ENCODE measurements at places on chromosomes 12 and 14.

DNA sequence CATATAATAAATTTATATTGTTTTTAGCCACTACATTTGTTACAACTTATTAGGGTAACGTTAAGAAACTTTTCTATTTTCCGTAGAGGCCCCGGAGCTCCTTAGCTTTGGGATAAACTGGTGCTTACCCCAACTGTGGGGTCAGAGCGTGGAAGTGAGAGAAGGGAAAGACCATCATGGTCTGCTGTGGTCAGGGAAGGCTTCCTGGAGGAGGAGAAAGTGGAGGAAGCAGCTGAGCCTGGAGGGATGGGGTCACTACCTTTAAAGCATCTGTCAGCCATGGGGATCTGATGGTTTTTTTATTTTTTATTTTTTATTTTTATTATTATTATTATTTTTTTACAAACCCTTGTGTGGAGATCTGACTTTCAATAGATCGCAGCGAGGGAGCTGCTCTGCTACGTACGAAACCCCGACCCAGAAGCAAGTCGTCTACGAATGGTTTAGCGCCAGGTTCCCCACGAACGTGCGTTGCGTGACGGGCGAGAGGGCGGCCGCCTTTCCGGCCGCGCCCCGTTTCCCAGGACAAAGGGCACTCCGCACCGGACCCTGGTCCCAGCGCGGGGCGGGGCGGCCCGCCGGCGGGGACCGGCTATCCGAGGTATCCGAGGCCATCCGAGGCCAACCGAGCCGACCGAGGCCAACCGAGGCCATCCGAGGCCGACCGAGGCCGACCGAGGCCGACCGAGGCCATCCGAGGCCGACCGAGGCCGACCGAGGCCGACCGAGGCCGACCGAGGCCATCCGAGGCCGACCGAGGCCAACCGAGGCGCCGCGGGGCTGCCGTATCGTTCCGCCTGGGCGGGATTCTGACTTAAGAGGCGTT lies 1101.2 kb upstream of the TMEM132C start:
- peak; percentile 87 for DNase-seq

GRCh38 chr12:117847371-117847770 lies 121.4 kb downstream of the KSR2 start:
- no peak for DNase-seq

- no peak for DNase-seq
Observed at GRCh38 chr14:104326848-104327247, 188.5 kb downstream of the KIF26A start.

DNA sequence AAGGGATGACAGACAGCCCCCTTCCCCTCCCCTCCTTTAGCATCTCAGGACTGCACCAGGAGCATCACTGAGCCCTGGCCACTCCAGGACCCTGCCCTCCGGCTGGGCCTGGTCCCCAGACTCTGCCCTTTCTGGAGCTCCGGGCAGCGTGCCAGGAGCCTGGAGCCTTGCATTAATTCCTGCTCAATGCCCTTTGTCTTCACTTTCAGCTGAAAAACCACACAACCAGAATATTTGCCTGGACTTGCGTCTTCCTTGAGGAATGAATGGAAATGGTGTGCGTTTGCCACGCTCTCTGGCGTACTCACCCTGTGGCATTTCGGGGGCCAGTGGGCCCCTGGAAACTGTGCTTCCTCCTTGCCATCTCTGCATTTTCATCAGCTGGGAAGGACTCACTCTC lies 8.5 kb upstream of the RFLNA start:
- DNase-seq: no peak

GRCh38 chr14:105065280-105066228 lies at the start of gene GPR132:
Gene GPR132, minus strand, starts transcription at chr14:105065430. Its CDS starts 10,010 bp downstream, at chr14:105055420.
- no peak for DNase-seq

DNA sequence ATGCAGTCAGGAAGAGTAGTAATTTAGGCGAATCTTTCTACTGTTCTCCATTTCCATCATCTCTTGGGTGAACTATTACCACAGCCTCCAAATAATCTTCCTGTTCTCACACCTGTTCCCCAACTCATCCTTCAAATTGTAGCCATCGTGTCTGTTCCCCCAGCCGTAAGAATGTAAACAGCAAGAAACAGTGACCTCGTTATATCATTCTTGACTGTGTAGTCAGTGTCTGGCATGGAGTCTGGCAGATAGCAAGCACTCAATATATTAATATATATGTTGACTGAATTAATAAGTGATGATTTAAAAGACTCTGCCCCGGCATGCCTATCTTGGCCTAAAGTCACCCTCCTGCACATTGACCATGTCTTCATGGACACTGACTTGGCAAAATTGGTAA lies 20.3 kb downstream of the PDE6H start:
- DNase-seq: no peak

DNA sequence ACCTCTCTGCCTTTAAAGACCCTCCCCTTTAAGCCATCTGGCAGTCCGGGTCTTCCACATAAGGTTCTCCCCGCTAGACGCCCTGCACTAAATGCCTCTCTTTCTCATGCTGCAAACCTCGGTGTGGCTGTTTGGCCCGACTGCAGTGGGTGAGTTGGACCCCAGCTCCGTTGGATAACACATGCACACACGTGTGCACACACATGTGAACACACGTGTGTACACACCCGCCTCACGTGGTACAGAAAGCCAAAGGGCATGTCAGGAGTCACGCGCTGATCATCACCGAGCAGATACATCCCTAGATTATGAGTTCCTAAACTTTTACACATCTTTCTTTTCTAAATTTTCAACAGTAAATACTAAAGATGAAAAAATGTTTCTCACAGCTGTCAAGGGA lies 68.3 kb downstream of the RIMBP2 start:
- no peak for DNase-seq

DNA sequence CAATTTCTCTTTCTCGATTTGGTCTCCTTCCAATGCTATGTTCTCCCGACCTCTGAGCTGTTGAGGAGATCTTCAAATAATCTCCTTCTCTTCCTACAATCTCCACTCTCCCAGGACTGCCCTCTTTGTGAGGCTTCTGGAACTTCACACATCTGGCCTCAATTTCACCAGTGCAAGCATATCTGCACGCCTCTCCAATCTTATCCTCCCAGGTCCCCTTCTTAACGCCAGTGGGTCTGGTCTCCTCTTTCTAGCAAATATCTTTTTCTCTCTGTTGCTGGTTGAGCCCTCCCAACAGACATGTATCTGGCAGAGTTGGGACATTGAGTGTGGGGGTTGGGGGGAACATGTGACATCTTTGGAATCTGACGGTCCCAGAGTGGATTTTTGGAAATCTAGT lies 17.9 kb downstream of the RTL1 start:
- no peak for DNase-seq

GRCh38 chr14:103775506-103775905 lies 59.9 kb downstream of the ZFYVE21 start:
- no peak for DNase-seq

- DNase-seq: no peak
Observed at GRCh38 chr12:45773747-45774146, 44.2 kb downstream of the ARID2 start.

DNA sequence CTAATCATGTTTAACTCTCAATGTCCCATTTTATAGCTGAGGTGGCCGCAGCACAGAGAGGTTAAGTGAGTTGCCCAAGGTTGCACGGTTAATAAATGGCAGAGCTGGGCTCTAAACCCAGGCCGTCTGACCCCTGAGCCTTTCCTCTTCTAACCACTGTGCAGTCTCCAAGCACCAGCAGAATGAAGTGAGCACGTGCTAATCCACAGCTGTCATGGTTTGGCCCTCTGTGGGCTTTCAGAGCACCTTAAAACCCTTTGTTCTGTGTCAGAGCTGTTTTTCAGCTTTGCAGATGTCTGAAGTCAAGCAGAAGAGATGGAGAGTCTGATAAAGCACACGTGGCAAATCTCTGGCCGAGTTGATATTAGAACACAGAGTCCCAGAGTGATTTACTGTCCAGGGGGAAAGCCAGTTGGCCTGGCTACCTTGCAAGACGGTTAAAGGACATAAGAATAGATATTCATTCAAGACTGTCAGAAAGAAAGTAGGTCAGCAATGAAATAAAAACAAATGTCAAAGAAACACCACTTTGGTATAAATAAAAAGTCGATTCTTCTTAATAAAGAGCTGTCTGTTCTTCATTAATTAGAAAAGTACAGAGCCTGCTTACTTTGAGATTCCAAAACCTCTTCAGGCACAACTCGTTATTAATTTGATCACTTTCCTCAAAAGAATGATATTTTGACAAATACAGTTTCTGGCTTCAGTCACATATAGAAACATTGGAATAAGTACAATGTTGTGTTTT lies 107.3 kb downstream of the CRADD start:
- DNase-seq: peak; percentile 82

DNA sequence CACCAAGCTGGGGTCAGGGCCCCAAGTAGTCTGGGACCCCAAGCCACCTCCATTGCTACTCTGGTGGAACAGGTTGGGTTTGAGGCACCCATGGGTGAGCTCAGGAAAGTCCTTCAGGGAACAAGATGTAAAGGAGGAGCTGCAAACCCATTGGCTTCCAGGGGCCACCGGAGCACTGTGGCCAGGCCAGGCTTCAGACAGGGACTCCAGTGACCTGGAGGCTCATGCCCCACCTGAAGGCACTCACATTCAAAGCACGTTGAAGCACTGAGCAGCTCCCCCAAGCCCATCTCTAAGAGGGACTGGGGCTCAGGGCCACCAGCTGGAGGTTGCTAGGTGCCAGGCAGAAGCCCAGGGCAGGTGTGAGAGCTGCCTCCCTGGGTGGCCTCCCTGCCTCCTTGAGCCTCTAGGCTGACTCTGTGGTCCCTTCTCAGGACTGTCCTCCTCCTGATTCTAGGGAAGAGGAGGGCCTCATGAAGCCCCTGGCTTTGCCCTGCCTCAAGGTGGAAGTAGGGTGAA lies 49.1 kb downstream of the FAM222A start:
- no peak for DNase-seq

DNA sequence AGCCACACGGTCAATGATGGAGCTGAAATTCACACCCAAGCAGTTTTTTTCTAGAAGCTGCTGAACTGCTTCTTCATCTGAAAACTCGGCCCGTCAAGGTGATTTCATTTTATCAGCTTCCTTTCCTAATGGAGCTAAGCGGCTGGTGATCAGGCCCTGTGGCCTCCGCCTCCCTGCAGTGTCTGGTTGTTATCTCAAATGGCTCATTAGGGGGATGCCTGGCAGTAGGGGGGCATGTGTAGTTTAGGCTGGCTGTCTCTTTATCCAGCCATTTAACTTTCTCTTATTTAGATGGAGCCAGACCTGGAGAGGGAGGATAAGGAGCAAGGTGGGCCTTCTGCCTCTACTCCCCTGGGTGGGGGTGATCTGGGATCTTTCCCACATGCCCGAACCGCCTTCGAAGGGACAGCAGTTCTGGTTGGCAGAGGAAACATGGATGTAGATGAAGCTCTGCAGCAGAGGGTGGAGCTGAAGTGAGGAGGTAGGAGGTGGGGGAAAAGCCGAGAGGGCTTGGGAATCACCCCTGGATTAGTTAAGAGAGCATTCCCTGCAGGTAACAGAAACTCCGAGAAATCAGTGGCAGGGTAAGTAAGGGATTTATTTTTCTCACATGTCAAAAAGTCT lies 64.4 kb downstream of the TGFB3 start:
- DNase-seq: no peak

DNA sequence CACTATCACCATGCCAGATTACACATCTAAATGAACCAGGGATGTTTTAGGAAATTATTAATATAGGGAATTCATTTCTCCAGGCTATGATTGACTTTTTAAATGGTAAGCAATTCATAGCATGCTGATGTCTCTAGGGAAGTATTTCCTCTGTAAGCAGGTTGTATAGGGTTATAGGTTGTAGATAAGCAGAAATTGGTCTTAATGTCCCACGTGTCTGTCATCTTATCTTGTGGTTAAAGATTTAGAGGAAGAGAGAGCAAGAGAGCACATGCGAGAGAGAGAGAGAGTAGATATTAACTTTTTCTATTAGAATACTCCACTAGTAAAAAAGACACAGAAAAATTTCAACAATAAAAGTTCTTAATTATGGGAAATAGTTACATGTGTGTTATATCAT lies 32.6 kb downstream of the TRHDE start:
- no peak for DNase-seq

DNA sequence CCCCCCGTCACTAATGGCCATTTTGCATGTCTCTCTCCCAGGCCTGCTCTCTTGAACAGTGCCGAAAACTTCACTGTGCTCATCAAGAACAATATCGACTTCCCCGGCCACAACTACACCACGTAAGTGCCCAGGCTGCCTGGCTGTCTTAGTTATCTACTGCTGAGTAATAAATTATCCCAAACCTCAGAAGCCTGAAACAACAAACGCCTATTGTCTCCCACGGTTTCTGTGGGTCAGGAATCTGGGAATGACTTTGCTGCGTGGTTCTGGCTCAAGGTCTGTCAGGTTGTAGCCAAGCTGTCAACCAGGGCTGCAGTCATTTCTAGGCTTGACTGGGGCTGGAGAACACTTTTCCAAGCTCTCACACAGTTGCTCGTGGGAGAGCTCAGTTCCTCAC lies 32.6 kb downstream of the P2RX7 start:
- no peak for DNase-seq

DNA sequence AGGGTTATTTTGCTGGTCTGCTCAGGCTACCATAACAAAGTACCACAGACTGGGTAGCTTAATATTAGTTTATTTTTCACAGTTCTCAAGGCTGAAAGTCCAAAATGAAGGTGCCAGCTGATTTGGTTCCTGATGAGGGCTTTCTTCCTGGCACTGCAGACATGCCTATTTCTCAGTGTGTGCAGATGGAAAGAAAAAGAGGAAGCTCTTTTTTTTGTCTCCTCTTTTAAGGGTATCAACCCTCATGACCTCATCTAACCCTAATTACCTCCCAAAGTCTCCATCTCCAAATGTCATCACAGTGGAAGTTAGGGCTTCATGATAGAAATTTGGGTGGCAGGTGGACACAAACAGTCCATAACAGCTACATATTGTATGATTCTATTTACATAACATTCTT lies 25.0 kb upstream of the POLR3B start:
- DNase-seq: no peak

DNA sequence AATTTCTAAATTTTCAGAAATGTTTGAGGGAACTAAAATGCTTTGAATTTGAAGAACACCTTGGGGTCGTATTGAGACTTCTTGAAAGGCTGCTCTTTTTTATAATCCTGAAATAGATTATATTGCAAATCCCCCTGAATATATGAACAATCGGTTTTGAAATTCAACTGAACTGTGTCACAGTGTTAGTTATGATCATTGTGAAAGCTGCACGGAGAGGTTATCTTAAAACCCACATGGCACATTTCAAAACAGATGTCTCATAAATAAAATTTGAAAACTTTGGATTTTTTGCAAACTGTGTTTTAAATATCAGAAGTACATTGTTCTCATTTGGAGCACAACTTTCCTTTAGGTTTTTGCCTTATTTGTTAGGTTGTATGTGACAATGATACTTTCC lies 218.4 kb downstream of the TMEM117 start:
- DNase-seq: no peak

- DNase-seq: no peak
Observed at GRCh38 chr14:58709949-58710348, 72.2 kb downstream of the DACT1 start.

- peak; percentile 62 for DNase-seq
Observed at GRCh38 chr12:55830601-55831446, 1.4 kb upstream of the DNAJC14 start.

DNA sequence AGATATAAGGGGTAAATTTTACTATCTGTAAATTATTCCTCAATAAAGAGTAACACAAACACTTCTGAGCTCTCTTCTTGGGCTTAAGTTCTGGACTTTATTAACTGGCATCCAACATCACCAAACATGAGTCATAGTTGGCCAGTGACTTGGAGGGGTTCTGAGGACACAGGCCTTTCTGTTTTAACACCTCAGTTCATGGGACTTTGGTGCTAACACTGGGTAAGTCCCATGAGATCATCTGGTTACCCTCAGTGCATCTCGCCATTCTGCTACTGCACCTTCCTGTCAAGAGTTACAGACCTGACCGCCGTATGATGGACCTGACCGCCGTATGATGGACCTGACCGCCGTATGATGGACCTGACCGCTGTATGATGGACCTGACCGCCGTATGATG lies 9.9 kb downstream of the SLC15A4 start:
- peak; percentile 13 for DNase-seq

Measured in EL (cell line).